Neuronal stem cell (in vitro differentiated cells): ENCODE measurements at places on chromosomes 3 and 15.

DNA sequence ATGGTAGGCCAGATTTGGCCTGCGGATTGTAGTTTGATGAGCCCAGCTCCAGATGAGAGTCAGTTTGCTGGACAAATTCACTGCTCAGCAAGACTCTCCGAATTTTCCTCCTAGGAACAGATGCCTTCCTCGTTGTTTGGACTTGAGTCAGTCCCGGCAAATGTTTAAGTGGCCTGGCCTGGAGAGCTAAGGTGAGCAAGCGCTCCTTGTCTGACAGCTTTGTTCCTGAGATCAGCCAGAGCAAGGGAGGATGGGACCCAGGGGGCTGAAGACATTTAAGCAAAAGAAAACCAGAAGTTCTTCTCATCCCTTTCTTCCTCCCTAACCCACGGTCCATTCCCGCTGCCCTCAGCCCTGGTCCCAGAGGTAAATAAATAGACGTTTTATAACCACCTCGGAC is 40.3 kb downstream of the POLR2M start:
- DNase-seq: no peak
- H3K27ac ChIP-seq: no peak overlapping the region
- no peaks in the 10 kb centered on the region for H3K36me3 ChIP-seq
- H3K4me3 ChIP-seq: no peak overlapping the region

- H3K4me1 ChIP-seq: no peaks in the 10 kb centered on the region
- DNase-seq: no peak
- no peak overlapping the region for H3K27ac ChIP-seq
- no peak overlapping the region for H3K4me3 ChIP-seq
Observed at GRCh38 chr3:29373131-29373680, 92.3 kb downstream of the RBMS3 start.

- peaks cover 7% of the 10 kb centered on the region for H3K4me1 ChIP-seq
- no peak overlapping the region for H3K4me3 ChIP-seq
- H3K27me3 ChIP-seq: no peaks in the 10 kb centered on the region
Observed at GRCh38 chr3:39110041-39110639, 2.7 kb downstream of the TTC21A start.

GRCh38 chr3:5112043-5112442 is 10.0 kb upstream of the ARL8B start:
- no peak overlapping the region for H3K4me3 ChIP-seq
- H3K36me3 ChIP-seq: no peaks in the 10 kb centered on the region
- no peaks in the 10 kb centered on the region for H3K4me1 ChIP-seq
- no peak for DNase-seq

- H3K27ac ChIP-seq: no peak overlapping the region
- no peak overlapping the region for H3K4me3 ChIP-seq
- H3K27me3 ChIP-seq: no peaks in the 10 kb centered on the region
- H3K36me3 ChIP-seq: no peaks in the 10 kb centered on the region
Observed at GRCh38 chr3:61646360-61646759, 85.0 kb downstream of the PTPRG start.

GRCh38 chr3:172159962-172160538 is 120.7 kb downstream of the FNDC3B start:
- no peak overlapping the region for H3K4me3 ChIP-seq
- H3K4me1 ChIP-seq: peaks cover 16% of the 10 kb centered on the region

DNA sequence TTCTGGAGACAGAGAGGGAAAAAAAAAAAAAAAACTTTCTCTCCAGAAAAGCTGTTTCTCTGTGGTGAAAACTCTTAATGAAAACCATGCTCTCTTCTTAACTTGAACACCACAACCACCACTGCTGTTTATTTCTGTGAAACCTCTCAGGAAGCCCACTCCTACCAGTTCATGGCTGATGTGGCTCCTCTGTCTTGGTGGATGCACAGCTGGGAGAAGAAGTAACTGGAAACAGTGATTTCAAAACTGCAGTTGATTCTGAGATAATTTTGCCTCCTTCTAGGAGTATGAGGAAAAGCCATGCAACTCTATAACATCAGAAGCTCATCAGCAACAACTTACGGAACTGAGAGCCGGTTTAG is 40.2 kb upstream of the PYGO1 start:
- no peak overlapping the region for H3K4me3 ChIP-seq
- DNase-seq: no peak
- H3K27me3 ChIP-seq: no peaks in the 10 kb centered on the region
- no peak overlapping the region for H3K27ac ChIP-seq
- H3K36me3 ChIP-seq: peaks cover 41% of the 10 kb centered on the region

GRCh38 chr3:24522146-24522579 is 27.5 kb upstream of the THRB start:
- no peak overlapping the region for H3K27ac ChIP-seq
- DNase-seq: peak; percentile 15
- peaks cover 44% of the 10 kb centered on the region for H3K27me3 ChIP-seq
- H3K36me3 ChIP-seq: no peaks in the 10 kb centered on the region

GRCh38 chr3:138396752-138397410 is 37.5 kb upstream of the ESYT3 start:
- H3K27ac ChIP-seq: no peak overlapping the region
- H3K27me3 ChIP-seq: no peaks in the 10 kb centered on the region
- no peaks in the 10 kb centered on the region for H3K4me1 ChIP-seq
- no peak for DNase-seq

GRCh38 chr3:43782541-43782940 is 91.8 kb downstream of the ABHD5 start:
- no peak for DNase-seq
- H3K36me3 ChIP-seq: no peaks in the 10 kb centered on the region
- H3K4me3 ChIP-seq: no peak overlapping the region
- no peaks in the 10 kb centered on the region for H3K27me3 ChIP-seq
- H3K4me1 ChIP-seq: peaks cover 3% of the 10 kb centered on the region
- H3K27ac ChIP-seq: no peak overlapping the region

- H3K4me3 ChIP-seq: no peak overlapping the region
- no peak for DNase-seq
- H3K4me1 ChIP-seq: peaks cover 6% of the 10 kb centered on the region
- H3K27ac ChIP-seq: no peak overlapping the region
- H3K36me3 ChIP-seq: no peaks in the 10 kb centered on the region
Observed at GRCh38 chr15:36596915-36597314, 17.5 kb downstream of the CDIN1 start.

GRCh38 chr3:143600756-143601718 is 247.2 kb downstream of the SLC9A9 start:
- H3K27ac ChIP-seq: no peak overlapping the region
- H3K4me3 ChIP-seq: no peak overlapping the region
- H3K27me3 ChIP-seq: no peaks in the 10 kb centered on the region
- no peak for DNase-seq

- peaks cover 2% of the 10 kb centered on the region for H3K36me3 ChIP-seq
- H3K27ac ChIP-seq: no peak overlapping the region
- H3K27me3 ChIP-seq: no peaks in the 10 kb centered on the region
- no peaks in the 10 kb centered on the region for H3K4me1 ChIP-seq
- DNase-seq: no peak
Observed at GRCh38 chr3:43363621-43364266, 77.4 kb downstream of the SNRK start.

DNA sequence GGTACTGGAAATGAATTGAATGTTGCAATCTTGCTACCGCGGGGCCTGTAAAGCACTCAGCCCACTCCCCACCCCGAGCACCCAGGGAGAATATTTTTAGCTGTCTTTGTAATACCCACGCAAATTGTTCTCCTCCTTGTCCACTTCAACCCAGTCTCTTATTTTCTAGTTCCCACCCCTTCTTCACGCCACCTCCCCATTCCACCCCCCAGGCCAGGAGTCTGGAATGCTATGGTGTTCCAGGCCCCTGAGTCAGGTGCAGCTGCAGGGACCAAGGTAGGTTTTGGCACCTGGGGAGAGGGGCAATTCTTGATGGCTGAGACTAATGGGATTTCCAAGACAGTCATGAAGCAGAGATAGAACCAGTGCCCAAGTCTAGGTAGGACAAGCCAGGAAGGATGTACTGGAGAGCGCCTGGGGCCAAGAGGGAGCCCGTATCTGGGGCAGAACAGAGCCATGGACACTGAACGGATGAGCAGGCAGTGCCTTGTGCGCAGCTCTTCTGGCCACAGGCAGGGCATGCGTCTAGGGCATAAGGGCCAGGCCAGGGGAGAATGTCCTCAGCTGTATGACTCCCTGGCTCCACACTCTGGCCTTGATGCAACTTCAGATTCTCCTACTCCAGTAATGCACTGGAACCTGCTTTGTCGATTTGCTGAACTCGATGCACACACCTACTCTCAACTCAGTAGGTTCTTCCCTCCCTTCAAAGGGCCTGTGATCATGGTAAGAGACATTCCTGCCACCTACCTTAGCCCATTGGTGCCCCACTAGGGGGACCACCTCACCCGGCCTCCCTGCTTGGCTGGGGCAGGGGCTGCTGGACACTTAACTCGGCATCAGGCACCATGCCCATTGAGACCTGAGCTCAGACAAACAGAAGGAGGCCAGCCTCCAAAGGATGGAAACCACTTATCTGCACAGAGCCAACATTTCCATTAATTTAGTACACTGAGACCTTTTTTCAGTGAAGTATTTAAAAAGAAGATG is 34.6 kb upstream of the MAGEF1 start:
- H3K4me3 ChIP-seq: no peak overlapping the region
- no peak overlapping the region for H3K27ac ChIP-seq
- H3K36me3 ChIP-seq: no peaks in the 10 kb centered on the region
- peaks cover 27% of the 10 kb centered on the region for H3K27me3 ChIP-seq
- no peak for DNase-seq

- no peaks in the 10 kb centered on the region for H3K27me3 ChIP-seq
- H3K4me1 ChIP-seq: no peaks in the 10 kb centered on the region
- no peak overlapping the region for H3K4me3 ChIP-seq
- H3K27ac ChIP-seq: no peak overlapping the region
- DNase-seq: no peak
- H3K36me3 ChIP-seq: no peaks in the 10 kb centered on the region
Observed at GRCh38 chr3:175057401-175057800, 198.3 kb downstream of the NAALADL2 start.

DNA sequence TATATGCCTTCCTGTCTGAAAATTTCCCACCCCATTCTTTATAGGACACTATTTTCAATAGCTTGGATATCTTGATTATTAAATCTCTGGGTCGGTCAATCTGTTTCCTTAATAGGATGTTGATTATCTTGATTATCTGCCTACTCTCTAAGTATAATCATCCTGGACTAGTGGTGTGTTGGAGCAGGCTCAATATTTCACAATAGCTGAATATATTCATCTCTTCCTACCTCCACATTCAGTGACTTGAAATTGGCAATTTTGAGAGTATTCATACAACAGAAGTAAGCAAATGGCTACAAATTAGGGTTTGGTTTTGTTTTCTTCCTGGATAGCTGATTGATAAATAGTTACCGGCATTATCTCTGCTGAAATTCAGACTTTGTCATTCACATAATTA is 1162.6 kb downstream of the ROBO1 start:
- DNase-seq: no peak
- peaks cover 3% of the 10 kb centered on the region for H3K36me3 ChIP-seq
- no peaks in the 10 kb centered on the region for H3K4me1 ChIP-seq
- no peaks in the 10 kb centered on the region for H3K27me3 ChIP-seq
- H3K27ac ChIP-seq: no peak overlapping the region
- H3K4me3 ChIP-seq: no peak overlapping the region

- no peak overlapping the region for H3K4me3 ChIP-seq
- H3K36me3 ChIP-seq: no peaks in the 10 kb centered on the region
- no peaks in the 10 kb centered on the region for H3K27me3 ChIP-seq
- H3K4me1 ChIP-seq: peaks cover 3% of the 10 kb centered on the region
Observed at GRCh38 chr3:160671231-160671630, 5.7 kb upstream of the ARL14 start.

DNA sequence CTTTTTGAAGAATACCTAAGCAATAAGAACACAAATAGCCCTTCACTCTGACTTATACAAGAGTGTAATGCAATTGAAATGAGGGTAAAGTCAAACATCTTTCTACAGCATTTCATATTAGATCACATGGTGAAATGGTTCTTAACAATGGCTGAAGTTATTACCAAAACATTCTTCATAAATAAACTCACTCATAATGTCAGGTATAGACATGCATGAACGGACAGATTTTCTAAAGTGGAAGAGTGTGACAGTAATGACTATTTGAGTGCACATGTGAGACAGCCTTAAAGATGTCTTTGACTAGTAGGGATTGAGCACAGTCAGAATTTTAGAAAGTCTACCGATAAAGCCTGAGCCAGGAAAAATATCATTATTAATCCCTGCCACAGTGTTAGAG is 471.0 kb downstream of the ZPLD1 start:
- no peaks in the 10 kb centered on the region for H3K4me1 ChIP-seq
- no peaks in the 10 kb centered on the region for H3K27me3 ChIP-seq
- H3K4me3 ChIP-seq: no peak overlapping the region
- no peak overlapping the region for H3K27ac ChIP-seq

GRCh38 chr3:138112362-138112761 is 3.0 kb downstream of the DZIP1L start:
- H3K4me1 ChIP-seq: peaks cover 11% of the 10 kb centered on the region
- no peaks in the 10 kb centered on the region for H3K27me3 ChIP-seq
- no peak overlapping the region for H3K4me3 ChIP-seq
- no peak overlapping the region for H3K27ac ChIP-seq
- DNase-seq: no peak
- peaks cover 8% of the 10 kb centered on the region for H3K36me3 ChIP-seq

DNA sequence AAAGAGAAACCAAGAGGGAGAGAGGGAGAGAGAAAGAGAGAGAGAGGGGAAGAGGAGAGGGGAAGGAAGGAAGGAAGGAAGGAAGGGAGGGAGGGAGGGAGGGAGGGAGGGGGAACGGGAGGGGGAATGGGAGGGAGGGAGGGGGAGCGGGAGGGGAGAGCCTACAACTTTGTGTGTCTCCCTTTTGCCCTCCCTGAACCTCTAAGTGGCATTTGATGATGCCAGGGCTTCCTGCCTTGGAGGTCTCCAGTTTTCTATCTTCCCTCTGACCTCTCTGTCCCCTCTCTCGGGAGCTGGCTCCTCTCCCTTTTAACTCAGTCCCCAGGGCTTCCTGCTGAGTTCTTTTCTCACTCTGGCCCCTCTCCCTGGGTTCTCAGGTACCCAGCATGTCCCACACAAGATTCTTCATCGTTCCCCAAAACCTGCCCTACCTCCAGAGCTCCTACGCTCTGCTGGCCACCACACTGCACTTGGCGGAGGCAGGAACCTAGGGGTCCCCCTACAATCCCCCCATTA is 12.5 kb upstream of the FAM174B start:
- H3K27me3 ChIP-seq: peaks cover 7% of the 10 kb centered on the region
- peaks cover 4% of the 10 kb centered on the region for H3K4me1 ChIP-seq
- DNase-seq: no peak

DNA sequence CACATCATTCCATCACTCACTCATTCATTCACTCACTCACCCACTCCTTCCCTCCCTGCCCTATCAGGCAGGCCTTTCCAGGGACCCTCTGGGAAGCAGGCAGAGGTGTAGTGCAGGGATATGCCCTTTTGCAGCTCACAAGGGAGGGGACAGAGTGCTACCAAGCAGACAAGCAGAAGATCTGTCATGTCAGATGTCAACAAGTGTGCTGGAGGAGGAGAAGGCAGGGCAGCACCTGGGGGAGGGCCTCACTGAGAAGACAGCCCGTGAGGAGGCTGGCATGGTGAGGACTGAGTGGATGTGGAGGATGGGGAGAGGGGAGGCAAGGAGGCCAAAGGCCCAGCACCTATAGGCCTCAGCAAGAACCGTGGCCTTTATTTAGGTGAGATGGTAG is 15.3 kb downstream of the ABTB1 start:
- DNase-seq: no peak
- H3K4me1 ChIP-seq: peaks cover 4% of the 10 kb centered on the region
- no peaks in the 10 kb centered on the region for H3K36me3 ChIP-seq
- H3K27ac ChIP-seq: no peak overlapping the region

GRCh38 chr3:160226026-160226907 is 1.0 kb downstream of the C3orf80 start:
- H3K27ac ChIP-seq: no peak overlapping the region
- H3K36me3 ChIP-seq: no peaks in the 10 kb centered on the region
- DNase-seq: peak; percentile 23
- H3K27me3 ChIP-seq: peaks cover 39% of the 10 kb centered on the region

- H3K4me3 ChIP-seq: no peak overlapping the region
- H3K27ac ChIP-seq: no peak overlapping the region
- no peaks in the 10 kb centered on the region for H3K27me3 ChIP-seq
- no peaks in the 10 kb centered on the region for H3K36me3 ChIP-seq
- DNase-seq: no peak
Observed at GRCh38 chr15:79933231-79933630, 36.4 kb upstream of the MTHFS start.
